ENCODE measurements at places on chromosomes 11 and 22.

- peak; percentile 52 for DNase-seq
Observed at GRCh38 chr22:38504731-38505540, 1.2 kb downstream of the DDX17 start.

DNA sequence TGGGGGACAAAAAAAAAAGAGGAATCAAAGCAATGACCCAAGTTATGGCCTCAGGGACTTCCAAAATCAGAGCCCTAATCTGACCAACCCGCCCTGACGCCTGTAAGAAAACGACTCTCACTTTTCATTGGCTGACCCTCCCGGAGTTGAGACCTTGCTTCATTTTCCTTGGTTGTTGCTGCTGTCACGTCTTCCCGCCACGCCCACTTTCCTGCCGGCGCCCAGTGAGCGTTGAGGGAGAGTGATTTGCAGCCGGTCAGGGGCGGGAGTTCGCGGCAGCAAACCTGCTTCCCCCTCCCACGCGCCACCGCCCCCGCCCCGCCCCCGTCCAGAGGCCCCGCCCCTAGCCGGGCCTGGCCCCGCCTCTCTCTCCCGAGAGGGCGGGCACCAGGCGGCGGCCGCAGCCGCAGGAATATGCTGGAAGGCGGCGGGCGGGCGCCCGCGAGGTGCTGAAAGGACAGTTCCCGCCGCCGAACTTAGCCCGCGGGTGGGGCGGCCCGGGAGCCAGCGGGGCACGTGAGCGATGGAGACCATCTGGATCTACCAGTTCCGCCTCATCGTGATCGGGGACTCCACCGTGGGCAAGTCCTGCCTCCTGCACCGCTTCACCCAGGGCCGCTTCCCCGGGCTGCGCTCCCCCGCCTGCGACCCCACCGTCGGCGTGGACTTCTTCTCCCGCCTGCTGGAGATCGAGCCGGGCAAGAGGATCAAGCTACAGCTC is at the start of gene RAB39A:
RAB39A (plus strand) TSS at position 403 of the 721 bp plus-strand sequence; CDS start at position 524, 121 bp downstream.
- DNase-seq = peak; percentile 56

DNA sequence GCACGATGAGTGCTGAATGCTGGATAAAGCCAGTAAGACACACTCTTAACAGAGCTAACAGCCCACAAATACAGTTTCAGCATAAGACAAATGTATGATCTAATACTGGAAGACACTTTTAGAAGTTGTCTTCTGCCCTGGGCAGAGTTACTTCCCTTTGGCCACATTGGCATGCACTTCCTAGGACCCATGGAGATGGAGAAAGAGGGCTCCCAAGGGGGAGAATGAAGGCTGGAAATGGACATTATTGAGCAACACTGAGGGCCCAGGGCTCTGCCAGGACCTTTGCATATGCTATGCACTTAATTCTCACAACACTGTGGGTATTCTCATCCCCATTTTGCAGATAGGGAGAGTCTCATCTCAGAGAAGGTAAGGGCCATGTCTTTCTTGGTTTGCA is 123.1 kb downstream of the ADAMTS15 start:
- DNase-seq = no peak

DNA sequence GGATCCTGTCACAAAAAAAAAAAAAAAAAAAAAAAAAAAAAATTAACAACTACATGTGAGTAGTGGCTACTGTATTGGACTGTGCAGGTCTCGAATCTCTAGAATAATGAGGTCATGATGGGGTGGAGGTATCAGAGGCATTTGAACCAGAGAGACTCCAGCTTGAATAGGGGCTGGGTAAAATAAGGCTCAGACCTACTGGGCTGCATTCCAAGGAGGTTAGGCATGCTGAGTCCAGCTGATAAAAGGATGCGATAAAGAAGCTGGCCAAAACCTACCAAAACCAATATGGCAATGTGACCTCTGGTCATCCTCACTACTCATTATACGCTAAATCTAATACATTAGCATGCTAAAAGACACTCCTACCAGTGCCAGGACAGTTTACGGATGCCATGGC is 5.9 kb upstream of the PACSIN3 start:
- DNase-seq = no peak

DNA sequence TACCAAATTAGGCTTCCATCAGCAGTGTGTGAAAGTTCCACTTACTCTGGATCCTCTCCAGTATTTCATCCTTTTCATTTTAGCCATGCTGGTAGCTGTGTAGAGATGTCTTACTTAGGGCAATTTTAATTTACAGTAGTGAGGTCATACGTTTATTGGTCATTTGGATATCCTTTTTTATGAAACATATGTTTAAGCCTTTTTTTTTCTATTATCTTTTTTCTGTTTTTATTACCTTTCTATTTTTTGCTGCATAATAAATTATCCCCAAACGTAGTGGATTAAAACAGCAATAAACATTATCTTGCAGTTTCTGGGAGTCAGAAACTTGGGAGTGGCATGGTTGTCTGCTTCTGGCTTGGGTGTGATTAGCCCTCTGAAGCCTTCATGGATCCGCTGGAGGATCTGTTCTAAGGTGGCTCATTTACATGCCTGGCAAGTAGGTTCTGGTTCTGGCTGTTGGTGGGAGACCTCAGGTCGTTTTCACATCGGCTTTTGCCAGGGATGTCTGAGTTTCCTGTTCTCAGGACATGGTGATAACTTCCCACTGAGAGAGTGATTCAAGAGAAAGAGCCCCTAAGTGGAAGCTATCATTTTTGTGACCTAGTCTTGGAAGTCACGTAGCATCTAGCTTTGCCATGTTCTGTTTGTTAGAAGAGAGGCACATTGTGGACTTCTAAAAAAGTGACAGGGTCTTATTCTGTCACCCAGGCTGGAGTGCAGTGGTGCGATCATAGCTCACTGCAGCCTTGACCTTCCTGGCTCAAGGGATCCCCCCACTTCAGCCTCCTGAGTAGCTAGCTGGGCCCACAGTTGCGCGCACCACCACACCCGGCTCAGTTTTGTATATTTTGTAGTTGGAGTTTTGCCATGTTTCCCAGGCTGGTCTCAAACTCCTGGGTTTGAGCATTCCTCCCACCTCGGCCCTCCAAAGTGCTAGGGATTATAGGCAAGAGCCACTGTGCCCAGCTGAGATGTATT is 38.6 kb downstream of the PPP6R3 start:
- DNase-seq = no peak

DNA sequence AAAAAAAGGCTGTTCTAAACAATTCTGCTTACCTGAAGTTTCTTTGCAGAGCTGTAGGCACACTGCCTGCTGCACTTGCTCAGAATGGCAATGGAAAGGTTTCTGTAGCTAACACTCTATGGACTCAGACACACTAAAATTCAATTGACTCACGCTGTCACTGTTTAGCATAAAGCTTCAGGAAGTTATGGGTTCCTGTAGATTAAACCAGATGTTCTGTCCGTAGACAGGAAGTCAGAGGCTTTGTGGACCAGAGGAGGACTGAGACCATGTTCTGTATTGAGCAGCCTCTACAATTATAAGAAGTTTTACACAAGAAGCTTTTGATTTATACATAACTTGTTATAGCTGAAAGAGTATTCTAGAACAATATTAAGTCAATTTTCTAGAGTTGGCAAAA is 70.4 kb downstream of the GLYATL1 start:
- DNase-seq = no peak

- no peak for DNase-seq
Observed at GRCh38 chr11:27370374-27370773, 7.4 kb upstream of the CCDC34 start.

DNA sequence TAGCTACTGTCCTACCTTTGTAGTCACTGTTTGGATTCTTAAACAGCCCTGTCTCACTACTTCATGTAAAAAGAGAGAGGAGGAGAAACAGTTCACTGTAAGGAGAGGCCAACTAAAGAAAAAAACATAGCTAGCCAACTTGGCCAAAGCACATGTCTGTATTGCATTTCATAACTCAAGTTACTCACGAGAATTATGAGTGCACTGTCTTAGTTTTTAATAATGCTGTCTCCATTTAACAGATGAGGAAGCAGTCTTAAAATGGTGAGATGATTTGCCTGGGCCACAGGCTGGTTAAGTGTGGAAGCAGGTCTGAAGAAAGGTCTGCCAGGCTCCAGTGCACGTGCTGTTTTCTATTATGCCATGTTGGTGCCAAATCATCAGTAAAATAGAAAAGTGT is 104.5 kb downstream of the UVRAG start:
- no peak for DNase-seq

GRCh38 chr11:35826949-35827348 is 116.9 kb upstream of the LDLRAD3 start:
- no peak for DNase-seq

- DNase-seq = no peak
Observed at GRCh38 chr11:553988-554340, 6.6 kb downstream of the LMNTD2 start.

- no peak for DNase-seq
Observed at GRCh38 chr11:65301491-65302329, 13.0 kb upstream of the CDC42EP2 start.

DNA sequence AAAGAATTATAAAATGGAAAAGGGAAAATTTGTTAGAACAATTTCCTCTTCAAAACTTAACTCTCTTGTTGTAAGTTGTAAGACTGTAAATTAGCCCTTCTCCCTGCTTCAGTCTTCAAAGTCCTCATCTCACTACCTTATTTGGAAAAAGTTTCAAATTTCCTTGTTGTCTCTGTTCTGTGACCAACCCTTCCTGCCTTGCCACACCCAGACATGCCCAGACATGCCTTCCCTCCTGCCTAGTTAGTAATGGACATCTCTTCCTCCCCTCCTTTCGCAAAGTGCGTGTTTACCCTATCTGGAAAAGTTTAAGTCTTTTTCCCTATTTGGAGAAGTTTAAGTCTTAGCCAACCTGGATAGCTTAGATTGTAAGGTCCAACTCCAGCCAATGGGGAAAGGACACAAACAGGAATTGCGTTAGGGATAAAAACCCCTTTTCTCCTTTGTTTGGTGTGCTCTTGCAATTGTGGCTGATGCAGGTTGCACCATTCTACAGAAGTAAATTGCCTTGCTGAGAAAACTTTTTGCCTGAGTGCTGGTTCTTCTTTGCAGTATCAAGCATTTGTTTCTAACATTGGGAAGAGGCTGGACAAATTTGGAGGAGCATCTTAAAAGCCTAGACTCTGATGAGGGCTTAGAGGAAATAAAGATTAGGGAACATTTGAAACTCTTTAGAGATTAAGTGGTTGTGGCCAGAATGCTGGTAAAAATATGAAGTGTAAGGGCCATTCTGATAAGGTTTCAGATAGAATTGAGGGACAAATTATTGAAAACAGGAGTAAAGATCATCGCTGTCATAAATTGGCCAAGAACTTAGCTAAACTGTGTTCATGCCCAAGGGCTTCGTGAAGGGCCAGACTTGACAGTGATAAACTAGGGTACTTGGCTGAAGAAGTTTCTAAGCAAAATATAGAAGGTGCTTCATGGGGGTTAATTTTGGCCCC is 15.4 kb downstream of the OR52K2 start:
- DNase-seq = no peak

DNA sequence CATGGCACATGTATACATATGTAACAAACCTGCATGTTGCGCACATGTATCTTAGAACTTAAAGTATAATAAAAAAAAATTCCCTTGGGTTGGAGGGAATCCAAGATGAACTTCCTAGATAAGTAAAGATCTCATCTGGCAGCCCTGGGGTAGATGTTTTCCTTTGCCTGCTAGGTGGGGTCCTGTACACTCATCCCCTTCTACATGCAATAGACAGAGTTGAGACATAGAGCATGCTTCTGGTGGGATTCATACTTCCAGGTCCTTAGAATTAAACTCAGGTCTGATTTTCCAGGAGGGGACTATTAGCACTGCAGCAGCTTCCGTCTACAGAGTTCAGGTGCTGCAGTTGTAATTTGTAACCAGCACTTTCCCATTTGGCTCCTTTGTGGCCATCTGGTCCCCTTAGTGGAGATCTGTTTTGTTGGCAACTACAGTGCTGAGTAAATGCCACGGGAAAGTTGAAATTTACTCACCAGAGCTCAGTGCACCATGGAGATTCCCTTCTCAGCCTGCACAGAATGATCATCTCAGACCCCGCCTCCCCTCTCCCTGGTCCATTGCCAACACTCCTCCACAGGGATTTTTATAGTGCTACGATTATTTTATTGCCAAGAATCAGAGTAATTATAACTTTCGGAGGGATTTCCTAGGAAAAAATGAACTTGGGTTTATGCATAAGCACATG is 220.1 kb upstream of the E2F8 start:
- no peak for DNase-seq

DNA sequence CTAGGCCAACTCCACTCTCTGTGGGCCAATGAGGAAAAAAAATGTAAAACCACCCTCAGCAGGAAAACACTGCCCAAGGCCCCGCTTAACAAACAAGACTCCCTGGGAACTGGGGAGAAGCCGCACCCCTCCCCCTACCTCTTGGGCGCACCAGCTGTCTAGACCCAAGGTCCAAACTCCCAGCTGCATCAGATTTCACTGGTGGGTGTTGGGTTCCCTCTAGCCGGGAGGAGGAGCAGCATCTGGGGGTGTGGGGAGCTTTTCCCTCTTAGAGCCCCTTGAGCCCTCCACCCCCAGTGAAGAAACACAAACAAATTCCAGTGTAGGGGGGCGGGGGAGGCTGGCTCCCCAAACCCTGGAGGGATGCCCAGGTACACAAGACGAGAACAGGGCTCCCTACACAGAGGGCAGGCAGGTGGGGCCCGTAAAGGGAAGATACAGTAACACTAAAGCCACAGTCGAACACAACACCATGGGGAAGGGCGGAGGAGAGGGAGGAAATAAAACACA is 64.9 kb downstream of the NECTIN1 start:
- no peak for DNase-seq

DNA sequence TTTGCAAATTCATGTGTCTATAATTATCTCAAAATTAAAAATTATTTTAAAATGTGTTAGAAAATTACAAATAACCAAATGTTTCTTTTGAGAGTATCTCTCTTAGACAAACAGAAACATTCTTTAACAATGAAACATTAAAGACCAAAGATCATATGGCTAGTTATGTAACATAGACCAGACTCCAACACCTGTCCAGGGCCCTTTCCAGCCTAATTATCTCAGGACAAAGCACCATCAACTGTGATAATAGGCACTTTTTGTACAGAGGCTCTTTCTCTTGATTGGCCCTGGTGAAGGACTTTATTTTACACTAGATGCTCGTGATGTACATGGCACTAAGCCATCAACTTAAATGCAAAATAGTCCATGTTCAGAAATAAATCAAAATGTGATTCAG is 5.0 kb upstream of the PLEKHA7 start:
- no peak for DNase-seq

GRCh38 chr11:34915136-34916014 is 804 bp downstream of the APIP start:
- no peak for DNase-seq

DNA sequence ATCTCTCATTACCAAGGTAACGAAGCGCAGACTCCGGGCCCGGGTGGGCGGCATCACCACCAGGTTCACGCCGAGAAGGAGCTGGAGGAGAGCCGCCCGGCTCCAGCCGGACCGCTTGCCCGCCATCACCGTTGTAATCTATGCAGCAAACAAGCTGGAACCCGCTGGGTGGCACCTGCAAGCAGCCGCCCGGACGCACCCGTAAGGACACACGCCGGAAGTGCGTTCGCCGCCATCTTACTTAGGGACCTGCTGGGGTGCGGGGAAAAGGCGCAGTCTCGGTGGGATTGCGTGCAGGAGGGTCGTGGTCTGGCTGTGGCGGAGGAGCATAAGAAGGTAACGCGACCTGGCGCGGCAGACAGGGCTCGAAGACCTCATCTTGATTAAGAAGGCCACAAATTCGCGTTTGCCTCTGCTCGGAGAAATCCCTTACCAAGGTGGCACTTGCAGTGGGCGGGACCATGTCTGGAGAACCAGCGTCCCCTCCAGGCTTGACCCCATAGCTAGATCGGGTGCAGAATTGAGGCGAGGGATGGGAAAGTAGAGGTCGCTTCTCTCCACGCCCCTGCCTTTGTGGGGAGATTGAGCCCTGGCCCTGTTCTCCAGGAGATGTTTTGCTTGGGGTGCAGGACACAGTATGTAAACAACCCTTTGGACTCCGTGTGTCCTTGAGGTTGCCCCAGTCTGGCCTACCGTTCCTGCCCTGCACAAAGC is at the start of gene ACP2:
ACP2 (minus strand) TSS at position 151 of the 714 bp plus-strand sequence; CDS start at position 126, 25 bp downstream.
- DNase-seq = peak; percentile 84

Measured in stimulated activated CD4-positive, alpha-beta T cell treated with anti-CD3 and anti-CD28 coated beads, Interleukin-4, amount 100 ng/mL, for 4 hours (primary cell).